ENCODE measurements at places on chromosomes 1 and 21. TPM values are rescaled to one million over a fixed set of nuclear protein-coding genes. Genes with fewer than 3 reads are reported as not detected.
A peak's percentile ranks its signal among the peaks of the same experiment; 100 is the strongest.

PLPPR5 gene
- 0.12 TPM for total RNA-seq

RAB25 gene
- 3.1 TPM for total RNA-seq

LAMC1 gene
- 270 TPM for total RNA-seq

SLC9C2 gene
- total RNA-seq, result not detected

LIPI gene
- not detected for total RNA-seq

MORC3 gene
- total RNA-seq, result 29.2 TPM

PROK1 gene
- not detected for total RNA-seq

INSRR gene
- not detected for total RNA-seq

OR2T33 gene
- total RNA-seq, result not detected

ETV3L gene
- total RNA-seq, result not detected

DNA sequence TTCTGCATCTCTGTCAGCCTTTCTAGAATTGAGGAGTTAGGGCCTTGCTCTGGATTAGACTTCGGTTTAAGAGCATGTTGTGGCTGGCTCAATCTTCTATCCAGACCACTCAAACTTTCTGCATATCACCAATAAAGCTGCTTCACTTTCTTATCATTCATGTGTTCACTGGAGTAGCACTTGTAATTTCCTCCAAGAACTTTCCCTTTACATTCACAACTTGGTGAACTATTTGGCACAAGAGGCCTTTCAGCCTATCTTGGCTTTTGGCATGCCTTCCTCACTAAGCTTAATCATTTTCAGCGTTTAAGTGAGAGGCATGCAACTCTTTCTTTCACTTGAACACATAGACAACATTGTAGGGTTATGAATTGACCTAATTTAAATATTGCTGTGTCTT, 3.6 kb upstream of the HORMAD1 start:
- H3K4me1 ChIP-seq, result no peaks in the 10 kb centered on the region
- H3K4me3 ChIP-seq, result no peak overlapping the region
- no peaks in the 10 kb centered on the region for H3K36me3 ChIP-seq
- H3K27ac ChIP-seq, result no peak overlapping the region

- no peak overlapping the region for H3K27ac ChIP-seq
- no peak overlapping the region for H3K4me3 ChIP-seq
- H3K27me3 ChIP-seq, result peaks cover 12% of the 10 kb centered on the region
- no peaks in the 10 kb centered on the region for H3K4me1 ChIP-seq
Observed at GRCh38 chr1:11877074-11877473, 18.3 kb upstream of the NPPB start.

DNA sequence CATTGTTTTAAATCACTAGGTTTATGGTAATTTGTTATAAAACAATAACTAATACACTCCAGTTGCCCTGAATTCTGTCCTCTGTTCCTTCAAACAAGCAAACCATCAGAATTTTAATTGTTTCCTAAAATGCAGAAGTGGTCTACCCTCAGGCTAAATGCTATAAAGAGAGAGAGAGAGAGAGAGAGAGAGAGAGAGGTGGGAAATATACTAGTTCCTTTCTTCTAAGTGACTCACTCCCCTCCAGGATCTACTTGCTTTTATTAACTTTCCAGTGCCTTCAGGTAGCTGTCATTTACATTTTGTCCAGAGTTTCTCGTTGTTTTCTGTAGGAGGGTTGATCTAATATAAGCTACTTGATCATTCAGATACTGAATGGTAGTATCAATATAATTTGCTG, 26.4 kb downstream of the LRRC53 start:
- no peak for DNase-seq
- H3K27ac ChIP-seq, result no peak overlapping the region
- no peaks in the 10 kb centered on the region for H3K27me3 ChIP-seq
- no peaks in the 10 kb centered on the region for H3K36me3 ChIP-seq
- no peak overlapping the region for H3K4me3 ChIP-seq

- no peak overlapping the region for H3K4me3 ChIP-seq
- peaks cover 53% of the 10 kb centered on the region for H3K4me1 ChIP-seq
- H3K36me3 ChIP-seq, result no peaks in the 10 kb centered on the region
- DNase-seq, result no peak
- no peak overlapping the region for H3K27ac ChIP-seq
Observed at GRCh38 chr1:201692555-201693394, 136.2 kb upstream of the IPO9 start.

DNA sequence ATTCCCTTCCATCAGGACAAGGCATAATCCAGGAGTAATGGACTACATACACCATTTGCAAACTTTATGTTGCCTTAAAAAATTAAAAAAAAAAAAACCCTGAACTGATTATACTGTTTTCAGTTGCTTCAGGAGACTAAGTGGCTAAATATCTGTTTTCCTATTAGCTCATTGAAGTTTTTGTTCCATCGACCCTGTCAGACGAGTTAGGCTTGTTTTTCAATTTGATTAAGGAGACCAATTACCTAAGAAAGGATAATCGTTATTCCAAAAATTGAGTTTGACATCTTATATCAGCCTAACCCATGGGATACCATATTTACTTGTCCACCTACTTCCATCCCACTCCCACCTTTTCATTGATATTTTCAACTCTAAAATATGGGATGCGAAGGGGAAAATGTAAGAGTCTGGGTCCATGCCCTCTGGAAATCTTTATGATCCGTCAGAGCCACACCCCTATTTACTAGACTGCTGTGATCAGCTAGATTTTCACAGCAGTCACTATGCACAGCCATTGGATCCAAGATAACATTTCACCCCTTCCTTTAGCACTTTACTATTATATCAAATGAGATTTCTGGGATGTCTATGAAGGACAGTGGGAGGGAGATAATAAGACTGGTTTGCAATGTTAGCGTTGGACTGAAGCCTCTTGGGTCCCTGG, 41.0 kb downstream of the IL12RB2 start:
- no peak overlapping the region for H3K4me3 ChIP-seq
- peaks cover 6% of the 10 kb centered on the region for H3K4me1 ChIP-seq
- H3K27me3 ChIP-seq, result no peaks in the 10 kb centered on the region
- no peak for DNase-seq
- peak overlapping the region; percentile 8 for H3K27ac ChIP-seq
- H3K36me3 ChIP-seq, result no peaks in the 10 kb centered on the region

- H3K36me3 ChIP-seq, result no peaks in the 10 kb centered on the region
- H3K27ac ChIP-seq, result no peak overlapping the region
- DNase-seq, result no peak
Observed at GRCh38 chr1:162256287-162256686, 120.4 kb downstream of the SPATA46 start.

GRCh38 chr21:31248598-31248997, 95.5 kb downstream of the TIAM1 start:
- peaks cover 2% of the 10 kb centered on the region for H3K4me1 ChIP-seq
- H3K4me3 ChIP-seq, result no peak overlapping the region
- H3K36me3 ChIP-seq, result no peaks in the 10 kb centered on the region

DNA sequence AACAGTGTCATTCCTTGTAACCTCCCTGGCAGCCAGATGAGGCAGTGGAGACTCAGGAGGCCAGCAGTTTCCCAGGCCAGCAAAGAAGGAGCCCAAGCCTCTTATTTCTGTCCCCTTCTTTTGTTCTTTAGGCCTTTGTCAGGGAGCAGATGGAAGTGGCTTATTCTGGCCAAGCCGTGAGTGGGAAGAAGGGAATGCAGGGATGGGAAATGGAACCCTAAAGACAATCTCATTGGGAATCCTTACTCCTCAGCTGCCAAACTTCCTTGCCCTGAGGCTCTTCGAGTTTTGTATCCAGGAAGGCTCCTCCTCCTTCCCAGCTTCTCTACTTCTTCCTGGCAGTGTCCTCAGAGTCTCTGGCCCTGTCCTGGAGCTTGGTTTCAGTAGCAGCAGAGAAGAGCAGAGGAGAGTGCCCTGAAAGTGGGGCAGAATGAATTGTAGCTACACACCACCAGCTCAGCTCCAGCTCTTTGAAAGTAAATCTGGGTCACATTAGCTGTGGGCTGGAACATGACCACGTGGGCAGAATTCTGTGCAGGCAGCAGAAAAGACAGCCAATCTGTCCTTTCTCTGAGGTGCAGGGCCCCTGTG, 63.9 kb downstream of the NDUFS5 start:
- peaks cover 12% of the 10 kb centered on the region for H3K4me1 ChIP-seq
- no peaks in the 10 kb centered on the region for H3K36me3 ChIP-seq
- H3K27ac ChIP-seq, result no peak overlapping the region
- H3K4me3 ChIP-seq, result no peak overlapping the region

GRCh38 chr1:12521096-12521495, 96.9 kb downstream of the DHRS3 start:
- no peak for DNase-seq
- no peak overlapping the region for H3K4me3 ChIP-seq

- no peaks in the 10 kb centered on the region for H3K27me3 ChIP-seq
- no peaks in the 10 kb centered on the region for H3K36me3 ChIP-seq
- no peak overlapping the region for H3K4me3 ChIP-seq
- no peak overlapping the region for H3K27ac ChIP-seq
- DNase-seq, result no peak
Observed at GRCh38 chr1:210053126-210053525, 115.1 kb downstream of the SYT14 start.

DNA sequence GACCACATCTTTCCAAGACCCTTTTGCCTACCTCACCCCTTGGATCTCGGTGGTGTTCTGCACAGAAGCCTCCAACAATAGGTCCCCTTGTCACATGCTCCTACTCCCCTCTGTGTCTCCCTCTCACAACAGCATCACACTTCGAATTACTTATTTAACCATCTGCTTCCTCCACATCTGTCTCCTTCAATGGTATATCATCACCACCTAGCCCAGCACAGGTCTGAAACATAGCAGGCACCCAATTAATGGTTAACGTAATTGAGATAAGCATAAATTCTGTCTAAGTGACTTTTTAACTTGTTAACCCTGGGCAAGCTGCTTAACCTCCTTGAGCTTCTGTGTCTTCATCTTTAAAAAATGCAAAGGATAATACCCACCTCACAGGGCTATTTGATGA, 100.3 kb upstream of the BARHL2 start:
- DNase-seq, result no peak
- H3K36me3 ChIP-seq, result no peaks in the 10 kb centered on the region
- no peaks in the 10 kb centered on the region for H3K4me1 ChIP-seq
- no peak overlapping the region for H3K4me3 ChIP-seq

- no peak overlapping the region for H3K4me3 ChIP-seq
- H3K27ac ChIP-seq, result no peak overlapping the region
- DNase-seq, result no peak
- H3K27me3 ChIP-seq, result no peaks in the 10 kb centered on the region
- H3K4me1 ChIP-seq, result no peaks in the 10 kb centered on the region
- no peaks in the 10 kb centered on the region for H3K36me3 ChIP-seq
Observed at GRCh38 chr1:89203166-89203565, 4.4 kb upstream of the GBP4 start.

DNA sequence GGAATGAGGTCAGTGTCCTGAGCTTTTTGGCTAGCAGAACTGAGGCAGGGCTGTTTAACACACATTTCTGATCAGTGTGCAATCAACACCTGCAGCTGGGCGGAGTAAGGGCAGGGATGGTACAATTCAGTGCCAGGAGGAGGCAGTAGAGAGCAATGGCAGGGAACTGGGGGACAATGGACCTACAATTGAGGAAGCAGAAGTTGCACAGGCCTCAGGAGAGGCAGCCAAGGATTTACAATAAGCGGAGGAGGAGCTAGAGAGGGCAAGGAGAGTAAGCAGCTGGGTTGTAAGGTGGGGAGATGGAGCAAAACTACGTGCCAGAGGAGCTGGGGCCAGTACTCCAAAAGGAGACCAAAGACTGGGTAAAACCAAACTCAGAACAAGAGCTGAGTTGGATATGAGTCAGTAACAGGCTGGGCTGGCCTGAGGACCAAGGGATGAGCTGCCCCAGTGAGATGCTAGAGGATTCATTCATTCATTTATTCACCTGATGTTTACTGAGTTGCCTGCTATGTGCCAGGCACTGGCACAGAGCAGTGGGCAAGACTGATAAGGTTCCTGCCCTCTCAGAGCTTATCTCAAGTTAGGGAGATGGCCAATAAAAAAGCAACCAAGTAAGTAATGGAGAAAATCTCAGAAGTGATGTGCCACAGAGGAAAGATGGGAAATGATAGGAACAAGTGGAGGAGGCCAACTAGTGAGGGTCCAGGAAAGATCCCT, 10.4 kb upstream of the GALE start:
- H3K27me3 ChIP-seq, result no peaks in the 10 kb centered on the region
- peaks cover 2% of the 10 kb centered on the region for H3K36me3 ChIP-seq
- no peaks in the 10 kb centered on the region for H3K4me1 ChIP-seq
- no peak overlapping the region for H3K27ac ChIP-seq
- no peak overlapping the region for H3K4me3 ChIP-seq

Data from astrocyte (in vitro differentiated cells and primary cell).